ENCODE measurements at places on chromosomes 3 and 15.

- H3K4me3 ChIP-seq = peak overlapping the region; percentile 53
- no peaks in the 10 kb centered on the region for H3K36me3 ChIP-seq
- peak; percentile 54 for DNase-seq
- H3K27ac ChIP-seq = peak overlapping the region; percentile 66
These were observed 69.4 kb downstream of the SRGAP3 start for GRCh38 chr3:9179826-9180763.

DNA sequence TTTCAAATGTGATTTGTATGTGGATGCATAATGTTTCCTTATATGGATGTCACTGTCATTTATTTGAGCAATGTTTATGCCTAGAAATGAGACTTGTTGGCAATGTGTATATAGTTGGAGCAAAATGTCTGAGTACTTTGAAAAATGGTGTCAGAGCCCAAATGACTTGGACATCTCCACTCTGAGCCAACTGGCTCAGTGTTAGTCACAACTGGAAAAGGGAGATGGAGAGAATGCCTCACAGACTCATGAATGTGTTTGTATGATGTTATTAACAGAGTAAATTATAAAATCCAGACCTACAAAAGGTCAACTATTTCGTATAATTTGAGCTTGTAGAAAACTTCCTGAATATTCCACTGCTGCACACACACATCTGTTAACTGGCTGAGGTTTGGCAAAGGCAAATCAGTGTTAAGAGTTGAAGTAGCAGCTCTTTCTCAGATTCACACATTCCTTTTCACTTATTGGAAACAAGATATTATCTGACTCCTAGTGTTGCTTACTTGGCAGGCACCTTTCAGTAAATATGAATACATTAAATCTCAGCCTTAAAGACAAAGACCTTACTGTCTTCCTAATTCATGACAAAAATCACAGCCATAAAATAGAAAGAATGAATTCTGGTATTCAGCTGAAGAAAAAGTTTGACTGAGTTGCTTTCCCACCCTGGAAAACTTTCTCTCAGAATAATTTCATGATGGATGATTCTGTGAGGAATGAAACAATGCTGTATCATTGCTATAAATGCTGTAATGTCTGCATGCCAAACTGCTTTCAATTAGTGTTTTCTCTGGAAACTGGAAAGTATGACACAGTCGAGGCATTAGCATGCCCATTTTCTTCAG is 27.0 kb downstream of the ADIPOQ start:
- H3K27ac ChIP-seq = peak overlapping the region; percentile 68
- no peak for DNase-seq
- H3K36me3 ChIP-seq = no peaks in the 10 kb centered on the region
- no peaks in the 10 kb centered on the region for H3K27me3 ChIP-seq
- peaks cover 39% of the 10 kb centered on the region for H3K4me1 ChIP-seq

DNA sequence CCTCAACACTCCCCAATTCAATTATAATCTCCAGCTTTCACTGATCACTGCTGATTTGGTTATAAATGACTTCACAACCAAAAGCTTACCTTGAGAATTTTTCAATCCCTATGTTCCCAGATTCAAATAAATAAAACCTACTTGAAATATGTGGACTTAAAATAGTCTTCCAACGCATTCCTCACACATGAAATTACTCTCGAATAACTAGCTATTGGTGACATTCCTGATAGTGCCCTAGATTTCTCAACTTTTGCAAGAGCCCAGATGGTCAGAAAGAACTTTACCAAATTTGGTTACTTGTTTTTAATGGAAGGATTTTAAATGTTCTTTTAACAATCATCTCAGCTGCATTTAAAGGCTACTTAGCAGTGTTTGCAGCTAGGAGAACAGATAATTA is 605.5 kb downstream of the FHIT start:
- H3K4me3 ChIP-seq = no peak overlapping the region
- no peak overlapping the region for H3K27ac ChIP-seq
- H3K4me1 ChIP-seq = no peaks in the 10 kb centered on the region
- no peaks in the 10 kb centered on the region for H3K27me3 ChIP-seq
- DNase-seq = no peak

- H3K36me3 ChIP-seq = peaks cover 31% of the 10 kb centered on the region
- H3K27ac ChIP-seq = peak overlapping the region; percentile 63
- no peak for DNase-seq
- H3K4me3 ChIP-seq = no peak overlapping the region
- H3K27me3 ChIP-seq = no peaks in the 10 kb centered on the region
- H3K4me1 ChIP-seq = peaks cover 27% of the 10 kb centered on the region
These were observed 7.3 kb downstream of the CCDC71 start for GRCh38 chr3:49158792-49159191.

- DNase-seq = no peak
- H3K27ac ChIP-seq = no peak overlapping the region
- H3K4me1 ChIP-seq = peaks cover 63% of the 10 kb centered on the region
- no peaks in the 10 kb centered on the region for H3K27me3 ChIP-seq
- H3K4me3 ChIP-seq = no peak overlapping the region
- H3K36me3 ChIP-seq = peaks cover 28% of the 10 kb centered on the region
These were observed 9.5 kb downstream of the GCSAM start for GRCh38 chr3:112123548-112123947.

DNA sequence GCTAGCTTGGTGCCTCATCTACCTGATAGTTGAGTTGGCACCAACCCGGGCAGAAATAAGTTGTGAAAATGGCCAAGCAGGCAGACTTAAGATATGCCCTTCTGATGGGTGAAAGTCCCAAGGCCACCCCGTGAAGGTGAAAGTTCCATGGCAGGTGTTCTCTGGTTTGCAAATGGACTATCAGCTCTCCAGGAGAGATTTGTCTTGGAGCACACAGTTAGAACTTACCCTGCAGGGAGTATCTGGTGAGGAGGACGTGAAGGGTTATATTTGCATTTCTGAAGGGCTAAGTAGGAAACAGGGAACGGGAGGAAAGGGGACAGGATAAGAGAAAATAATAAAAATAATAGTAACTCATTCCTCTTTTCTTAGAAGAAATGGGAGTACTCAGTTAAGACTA is 220.5 kb downstream of the TP63 start:
- H3K36me3 ChIP-seq = no peaks in the 10 kb centered on the region
- H3K27me3 ChIP-seq = peaks cover 10% of the 10 kb centered on the region
- no peak overlapping the region for H3K4me3 ChIP-seq
- no peak overlapping the region for H3K27ac ChIP-seq
- no peak for DNase-seq
- no peaks in the 10 kb centered on the region for H3K4me1 ChIP-seq

DNA sequence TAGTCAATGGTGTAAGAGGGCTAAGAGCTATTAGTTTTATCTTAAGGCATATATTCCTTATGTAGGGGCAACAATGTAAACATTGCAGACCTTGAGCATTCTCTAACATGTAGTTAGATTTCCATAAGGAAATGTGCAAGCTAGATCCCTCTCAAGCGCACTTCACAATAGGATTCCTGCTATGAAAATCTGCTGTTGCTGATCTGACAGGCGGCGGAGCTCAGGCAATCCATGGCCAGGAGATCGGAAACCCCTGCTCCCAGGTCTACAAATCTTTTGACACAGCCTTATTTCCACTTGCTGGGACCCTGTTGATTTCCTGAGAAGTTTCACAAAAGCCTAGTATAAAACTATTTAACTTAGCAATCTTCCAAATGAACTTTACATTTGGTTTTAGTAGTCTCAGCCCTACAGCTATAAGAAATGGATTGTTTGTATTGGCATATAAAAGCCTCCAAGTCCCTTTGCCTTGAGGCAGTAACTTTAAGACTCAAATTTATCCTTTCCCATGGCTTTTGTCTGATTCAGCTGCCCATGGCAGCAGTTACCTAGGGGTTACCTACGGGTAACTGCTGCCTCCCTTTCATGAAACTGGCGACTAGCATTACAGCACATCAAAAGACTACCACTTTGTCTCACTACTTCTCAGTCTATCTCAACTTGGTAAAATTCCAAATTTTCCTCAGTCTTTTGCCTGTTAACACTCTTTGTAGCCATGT is 22.7 kb downstream of the TRA2B start:
- no peaks in the 10 kb centered on the region for H3K27me3 ChIP-seq
- H3K4me3 ChIP-seq = no peak overlapping the region
- H3K36me3 ChIP-seq = peaks cover 72% of the 10 kb centered on the region
- H3K4me1 ChIP-seq = peaks cover 5% of the 10 kb centered on the region
- no peak for DNase-seq

DNA sequence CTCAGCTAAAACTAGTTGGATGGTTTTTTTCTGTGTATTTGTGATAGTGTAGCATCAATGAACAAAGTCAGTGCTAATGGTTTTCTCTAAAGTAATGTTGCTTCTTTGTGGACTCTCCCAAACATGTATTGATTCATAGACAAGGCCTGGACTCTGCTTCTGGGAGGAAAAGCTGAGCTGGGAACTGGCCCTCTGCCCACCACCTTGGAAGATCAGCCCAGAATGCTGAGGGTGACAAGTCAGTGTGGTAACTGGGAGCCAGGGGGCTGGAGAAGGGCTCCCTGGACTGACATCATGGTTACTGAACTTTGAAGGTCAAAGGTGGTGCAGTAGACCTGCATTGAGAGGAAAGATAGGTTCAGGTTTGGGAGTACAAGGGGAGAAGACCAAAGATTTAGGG is 3.0 kb downstream of the ARHGAP31 start:
- no peak overlapping the region for H3K27ac ChIP-seq
- no peak for DNase-seq
- H3K27me3 ChIP-seq = no peaks in the 10 kb centered on the region
- H3K36me3 ChIP-seq = peaks cover 27% of the 10 kb centered on the region
- H3K4me1 ChIP-seq = peaks cover 66% of the 10 kb centered on the region

- peaks cover 3% of the 10 kb centered on the region for H3K27me3 ChIP-seq
- no peak overlapping the region for H3K4me3 ChIP-seq
- DNase-seq = peak; percentile 9
- no peaks in the 10 kb centered on the region for H3K36me3 ChIP-seq
- no peak overlapping the region for H3K27ac ChIP-seq
- H3K4me1 ChIP-seq = no peaks in the 10 kb centered on the region
These were observed 23.2 kb upstream of the PIGZ start for GRCh38 chr3:196991581-196992460.

DNA sequence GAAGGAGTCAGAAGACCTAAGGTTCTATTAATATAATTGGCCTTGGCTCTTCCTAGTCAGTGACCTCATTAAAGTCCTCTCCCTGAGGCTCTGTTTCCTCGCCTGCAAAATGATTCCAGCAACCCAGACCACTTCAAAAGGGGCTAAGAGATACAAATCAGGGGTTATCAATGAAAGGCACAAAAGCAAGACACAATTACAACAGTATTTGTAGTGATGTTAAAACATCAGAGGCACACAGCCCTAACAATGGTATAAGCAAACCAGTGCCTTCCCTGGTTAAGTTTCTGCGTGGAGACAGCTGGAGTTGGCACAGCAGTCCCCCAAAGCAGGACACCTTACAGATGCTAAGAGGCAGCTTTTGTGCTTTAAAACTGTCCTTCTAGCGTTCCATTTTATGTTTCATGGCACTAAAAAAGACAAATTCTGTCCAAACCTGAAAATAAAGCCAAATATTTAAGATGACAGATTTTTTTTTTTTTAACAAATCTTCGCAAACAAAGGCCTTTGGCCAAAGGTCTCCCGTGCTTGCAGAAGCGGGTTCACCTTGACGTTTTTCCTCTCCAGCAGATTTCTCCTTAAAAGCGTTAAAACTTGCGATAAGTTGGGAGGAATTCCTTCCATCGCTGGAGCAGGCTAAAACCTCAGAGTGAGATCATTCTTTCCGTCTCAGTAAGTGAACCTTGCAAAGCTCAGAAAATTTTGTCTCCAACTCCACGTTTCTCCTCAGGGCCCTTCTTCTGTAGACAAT is 999 bp downstream of the ZNF280D start:
- H3K36me3 ChIP-seq = peaks cover 45% of the 10 kb centered on the region
- H3K4me3 ChIP-seq = peak overlapping the region; percentile 91
- H3K27me3 ChIP-seq = no peaks in the 10 kb centered on the region
- peak overlapping the region; percentile 97 for H3K27ac ChIP-seq

- DNase-seq = no peak
- no peaks in the 10 kb centered on the region for H3K36me3 ChIP-seq
- no peak overlapping the region for H3K27ac ChIP-seq
- H3K4me3 ChIP-seq = no peak overlapping the region
- H3K27me3 ChIP-seq = peaks cover 6% of the 10 kb centered on the region
These were observed 122.2 kb upstream of the TP63 start for GRCh38 chr3:189508784-189509501.

GRCh38 chr3:23004971-23005370 is 198.2 kb upstream of the UBE2E2 start:
- DNase-seq = no peak
- H3K4me3 ChIP-seq = no peak overlapping the region
- no peaks in the 10 kb centered on the region for H3K27me3 ChIP-seq
- no peaks in the 10 kb centered on the region for H3K36me3 ChIP-seq
- no peaks in the 10 kb centered on the region for H3K4me1 ChIP-seq

GRCh38 chr3:58628823-58629562 is 37.6 kb downstream of the FAM3D start:
- H3K4me1 ChIP-seq = no peaks in the 10 kb centered on the region
- no peak overlapping the region for H3K27ac ChIP-seq
- no peaks in the 10 kb centered on the region for H3K36me3 ChIP-seq
- no peak for DNase-seq
- H3K4me3 ChIP-seq = no peak overlapping the region

DNA sequence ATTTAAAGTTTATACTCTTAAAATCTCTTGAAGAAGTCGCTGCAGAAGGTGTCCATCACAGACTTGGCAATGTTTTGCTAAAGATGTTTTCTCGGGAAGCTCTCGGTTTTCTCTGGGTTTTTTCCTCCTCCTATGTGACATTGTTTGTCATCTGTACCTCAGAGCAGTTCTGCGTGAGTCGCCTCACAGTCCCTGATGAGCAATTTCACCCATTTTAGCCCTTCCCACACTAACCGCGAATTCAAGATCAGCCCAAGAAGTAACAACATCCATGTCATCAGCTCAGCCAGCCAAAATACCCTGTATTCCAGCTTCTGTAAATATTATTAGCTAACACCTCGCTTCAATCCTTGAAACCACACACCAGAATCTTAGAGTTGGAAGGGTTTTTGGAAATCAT is 224.3 kb upstream of the SETMAR start:
- H3K27me3 ChIP-seq = no peaks in the 10 kb centered on the region
- H3K4me3 ChIP-seq = no peak overlapping the region
- no peak overlapping the region for H3K27ac ChIP-seq

DNA sequence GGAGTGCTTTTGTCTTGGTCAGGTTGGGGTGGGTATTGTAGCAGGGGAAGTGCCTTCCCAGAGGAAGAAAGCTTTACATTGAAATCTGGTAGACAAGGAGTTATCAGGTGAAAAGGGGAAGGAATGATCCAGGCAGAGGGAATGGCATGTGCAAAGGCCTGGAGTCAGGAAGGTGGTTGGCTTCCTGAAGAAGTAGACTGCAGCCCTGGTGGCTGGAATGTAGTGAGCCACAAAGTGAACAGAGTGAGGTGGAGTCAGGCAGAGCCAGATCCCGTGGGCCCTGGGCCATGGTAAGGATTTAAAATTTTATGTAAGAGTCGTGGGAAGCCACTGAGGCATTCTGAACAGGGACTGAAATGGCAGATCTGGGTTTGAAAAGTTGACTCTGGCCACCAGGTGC is 58.3 kb downstream of the RAB11A start:
- H3K36me3 ChIP-seq = no peaks in the 10 kb centered on the region
- no peak overlapping the region for H3K4me3 ChIP-seq
- H3K27ac ChIP-seq = no peak overlapping the region
- H3K27me3 ChIP-seq = no peaks in the 10 kb centered on the region
- DNase-seq = no peak

- DNase-seq = no peak
- no peak overlapping the region for H3K27ac ChIP-seq
- H3K4me1 ChIP-seq = no peaks in the 10 kb centered on the region
- H3K4me3 ChIP-seq = no peak overlapping the region
These were observed 565.1 kb downstream of the ZNF385D start for GRCh38 chr3:21185816-21186314.

- DNase-seq = no peak
- no peaks in the 10 kb centered on the region for H3K36me3 ChIP-seq
- no peak overlapping the region for H3K4me3 ChIP-seq
- H3K27me3 ChIP-seq = peaks cover 43% of the 10 kb centered on the region
- no peak overlapping the region for H3K27ac ChIP-seq
These were observed 126.0 kb upstream of the IQSEC1 start for GRCh38 chr3:13199006-13199776.

All from activated T-cell treated with anti-CD3 and anti-CD28 coated beads, Interleukin-2, amount 50 U/mL, for 24 hours (primary cell).